ENCODE measurements at places on chromosomes 4 and X.
A peak's percentile ranks its signal among the peaks of the same experiment; 100 is the strongest.

DNA sequence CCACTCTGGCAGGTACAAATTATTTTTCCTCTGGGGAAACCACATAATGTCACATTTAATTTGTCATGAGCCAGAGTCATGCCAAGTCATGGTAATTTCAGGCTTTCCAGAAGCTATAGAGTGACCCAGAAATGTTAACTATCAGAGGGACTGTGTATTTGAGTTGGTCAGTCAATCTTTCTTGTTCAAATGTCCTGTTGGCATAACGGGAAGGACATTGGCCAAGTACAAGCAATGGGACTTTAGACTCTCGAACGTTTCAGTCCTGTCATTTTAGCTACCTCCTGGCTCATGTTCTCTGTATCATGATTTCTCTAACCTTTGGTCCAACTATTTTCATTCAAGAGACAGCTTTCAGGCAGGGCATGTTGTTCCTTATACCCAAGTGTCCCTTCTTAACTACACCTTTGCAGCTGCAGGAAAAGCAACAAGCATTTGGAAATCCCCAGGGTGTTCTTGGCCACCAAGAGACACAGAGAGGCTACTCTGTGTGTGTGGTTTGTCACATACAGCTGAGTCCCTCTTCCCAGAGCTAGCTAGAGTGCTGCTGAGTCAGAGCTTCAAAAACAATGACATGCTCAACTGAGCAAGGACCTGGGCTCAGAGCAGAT is 142.6 kb downstream of the EGF start:
- peak; percentile 63 for DNase-seq

GRCh38 chr4:133084421-133084820 is 64.7 kb upstream of the PCDH10 start:
- no peak for DNase-seq

GRCh38 chr4:17811078-17811603 is 362 bp downstream of the NCAPG start:
- no peak for DNase-seq

GRCh38 chrX:119755981-119756533 is 2.3 kb upstream of the SOWAHD start:
- DNase-seq: no peak

GRCh38 chr4:18480928-18481327 is 459.4 kb upstream of the LCORL start:
- no peak for DNase-seq

DNA sequence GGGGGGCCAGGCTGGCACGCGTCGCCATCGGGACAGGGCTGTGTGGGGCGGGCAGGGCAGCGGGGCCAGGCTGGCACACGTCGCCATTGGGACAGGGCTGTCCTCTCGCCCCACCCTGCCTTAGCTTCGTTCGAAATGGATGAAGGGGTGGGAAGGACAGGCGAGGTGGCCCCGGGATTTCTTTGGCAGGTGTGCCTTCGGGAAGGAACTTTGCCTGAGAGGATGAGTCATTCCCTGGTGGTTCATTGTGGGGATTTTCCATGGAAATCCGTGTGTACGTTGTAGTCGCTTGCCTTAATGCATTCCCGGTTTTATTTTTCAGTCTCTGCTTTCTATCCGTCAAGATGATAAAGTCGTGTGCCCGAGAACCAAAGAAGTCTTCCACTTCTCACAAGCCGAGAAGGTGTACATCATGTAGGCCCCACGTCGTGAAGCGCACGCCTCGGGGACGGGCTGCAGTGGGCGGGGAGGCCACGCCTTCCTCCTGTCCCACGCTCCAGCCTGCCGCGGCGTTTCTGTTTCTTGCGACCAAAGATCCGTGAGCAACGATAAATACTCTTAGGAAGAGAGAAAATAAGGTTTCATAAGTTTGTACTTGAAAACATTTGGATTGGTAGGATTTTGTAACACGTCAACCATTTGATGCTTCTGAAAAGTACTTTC is 8.1 kb upstream of the UVSSA start:
- no peak for DNase-seq

DNA sequence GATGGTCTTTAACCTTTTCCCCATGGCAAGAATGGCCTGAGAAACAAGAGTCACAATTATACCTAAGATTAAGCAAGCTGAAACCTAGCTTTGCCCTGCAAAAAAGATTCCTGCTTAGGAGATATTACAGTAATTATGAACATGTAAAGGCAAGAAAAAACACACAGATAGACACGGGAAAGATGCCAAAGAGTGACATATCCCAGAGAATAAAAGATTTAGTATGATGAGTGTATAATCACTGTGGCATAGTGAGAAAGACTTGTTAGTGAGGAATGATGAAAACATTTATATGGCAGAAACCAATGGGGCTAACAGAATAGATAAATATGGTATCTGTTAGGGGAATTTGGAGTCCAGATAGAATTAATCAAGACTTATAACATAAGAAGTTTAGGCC is 29.6 kb upstream of the TASL start:
- DNase-seq: no peak

GRCh38 chrX:138519296-138519695 is 192.2 kb downstream of the FGF13 start:
- DNase-seq: no peak

DNA sequence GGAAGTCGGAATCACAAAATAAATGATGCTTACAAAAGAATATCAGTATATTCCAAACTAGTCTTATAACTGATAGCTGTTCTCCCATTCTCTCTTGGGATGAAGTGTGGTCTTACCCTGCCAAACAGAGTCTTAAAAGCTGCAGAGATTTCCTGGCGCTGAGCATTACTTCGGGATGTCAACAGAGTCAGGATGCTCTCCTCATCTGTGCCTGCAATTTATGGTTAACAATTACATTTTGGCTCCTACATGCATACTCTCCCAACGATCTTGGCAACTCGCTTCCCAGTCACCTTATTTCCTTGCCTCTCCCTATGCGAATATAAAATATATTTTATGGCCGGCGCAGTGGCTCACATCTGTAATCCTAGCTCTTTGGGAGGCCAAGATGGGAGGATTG is 12.2 kb downstream of the ANXA5 start:
- no peak for DNase-seq

- no peak for DNase-seq
Measured at GRCh38 chr4:10456595-10457254, 501 bp downstream of the ZNF518B start.

GRCh38 chr4:105430811-105431210 is 43.1 kb downstream of the PPA2 start:
- DNase-seq: no peak

GRCh38 chrX:134418317-134419113 is 41.5 kb upstream of the HPRT1 start:
- DNase-seq: no peak

- DNase-seq: peak; percentile 6
Measured at GRCh38 chrX:136586386-136586785, 54.4 kb downstream of the VGLL1 start.

All from globus pallidus (tissue), 1 donor.